ENCODE measurements at places on chromosomes 11 and 22.

DNA sequence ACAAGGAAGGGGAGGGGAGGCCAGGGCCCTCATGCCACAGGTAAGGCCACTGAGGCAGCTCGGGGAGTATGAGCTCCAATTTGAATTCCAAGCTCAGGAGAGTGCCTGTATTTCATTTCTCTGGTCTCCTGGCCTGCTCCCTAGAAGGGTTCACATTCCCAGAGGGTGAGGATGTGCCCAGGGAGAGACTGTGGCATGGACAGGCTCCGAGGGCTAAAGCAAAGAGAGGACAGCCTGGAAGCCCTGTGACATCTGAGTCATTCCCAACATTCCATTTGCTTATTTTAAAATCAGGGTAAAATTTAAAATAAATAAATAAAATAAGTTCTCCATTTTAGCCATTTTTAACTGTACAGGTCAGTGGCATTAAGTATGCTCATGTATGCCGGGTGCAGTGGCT lies 18.6 kb upstream of the FOLR1 start:
- DNase-seq, result no peak

- DNase-seq, result no peak
Observed at GRCh38 chr11:120389693-120390584, 53.7 kb downstream of the ARHGEF12 start.

DNA sequence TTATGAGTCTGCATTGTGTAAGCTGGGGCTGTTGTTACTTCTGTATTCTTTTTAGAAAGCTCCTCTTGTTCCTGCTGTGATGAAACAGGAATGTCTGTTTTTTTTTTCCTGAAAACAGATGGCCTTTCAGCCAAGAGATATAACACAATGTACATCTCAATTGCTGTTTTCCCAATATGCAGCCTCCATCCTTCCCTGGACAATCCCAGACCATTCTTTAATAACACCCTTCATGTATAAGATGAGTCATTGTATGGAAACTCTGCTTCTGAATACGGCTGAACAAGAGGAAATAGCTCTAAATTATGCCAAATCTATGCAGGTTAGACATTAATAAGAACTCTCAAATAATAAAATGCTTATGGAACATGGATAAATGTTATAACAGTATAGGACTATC lies 60.2 kb upstream of the LRRC4C start:
- DNase-seq, result no peak

GRCh38 chr22:29275167-29275566 lies 7.1 kb downstream of the EWSR1 start:
- no peak for DNase-seq

- no peak for DNase-seq
Observed at GRCh38 chr11:10590218-10590915, 21.9 kb upstream of the LYVE1 start.

- no peak for DNase-seq
Observed at GRCh38 chr22:17785185-17786184, 11.2 kb upstream of the BID start.

DNA sequence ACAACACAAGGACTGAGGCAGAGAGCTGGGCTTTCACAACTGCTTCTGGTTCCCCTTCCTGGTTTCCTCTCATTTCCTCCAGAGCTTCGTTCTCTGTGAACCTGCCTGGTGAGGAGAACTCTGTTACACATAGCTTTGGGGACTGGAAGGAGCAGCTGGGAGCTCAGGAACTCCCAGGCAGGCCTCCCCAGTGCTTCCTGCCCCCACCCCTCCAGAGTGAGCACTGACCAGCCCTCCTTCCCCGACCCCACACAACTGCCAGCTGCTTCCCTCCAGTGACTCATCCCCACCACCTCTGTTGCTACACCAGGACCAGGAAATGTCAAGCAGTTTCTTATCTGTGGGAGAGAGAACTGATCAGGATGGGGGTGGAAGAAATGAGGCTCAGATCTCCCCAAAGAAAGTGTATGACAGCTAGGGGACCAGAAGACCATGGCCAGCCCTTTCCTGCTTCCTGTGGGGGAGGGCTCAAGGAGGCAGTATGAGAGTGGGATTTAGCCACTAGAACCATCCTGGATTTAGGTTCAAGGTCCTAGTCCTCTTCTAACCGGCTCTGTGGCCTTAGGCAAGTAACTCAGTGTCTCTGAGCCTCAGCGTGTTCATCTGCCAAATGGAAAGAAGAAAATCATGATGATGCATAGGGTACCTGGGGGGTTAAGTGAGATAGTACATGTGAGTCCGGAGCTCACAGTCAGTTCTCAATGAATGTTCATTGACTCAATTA lies 4.5 kb upstream of the TP53I11 start:
- DNase-seq, result peak; percentile 45

DNA sequence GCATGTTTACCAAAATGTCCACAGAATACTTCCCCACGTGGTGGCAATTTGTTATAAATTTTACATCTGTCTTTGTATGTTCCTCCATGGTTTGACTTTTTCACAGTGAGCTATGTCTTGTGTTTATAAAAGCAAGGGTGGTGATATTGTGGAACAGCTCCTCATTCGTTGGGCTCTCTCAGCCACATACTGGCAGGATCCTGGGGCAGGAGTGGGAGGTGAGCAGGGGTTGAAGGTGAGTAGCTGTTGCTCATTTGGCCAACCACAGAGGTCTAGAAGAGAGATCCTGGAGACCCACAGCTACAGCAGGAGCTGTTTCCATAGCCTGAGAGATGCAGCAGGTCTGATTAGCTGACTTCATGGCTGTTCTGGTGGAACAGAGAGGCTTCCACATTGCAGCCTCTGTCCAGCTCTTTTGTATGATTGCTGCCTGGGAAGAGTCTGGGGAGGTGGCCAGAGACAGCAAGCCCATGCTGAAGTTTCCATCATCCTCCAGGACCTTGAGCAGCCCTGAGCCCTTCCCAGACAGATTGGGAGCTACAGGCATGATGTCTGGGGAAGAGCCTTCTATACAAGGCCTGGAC lies 128.1 kb downstream of the LDLRAD3 start:
- DNase-seq, result no peak

GRCh38 chr11:93028960-93029522 lies 59.6 kb downstream of the MTNR1B start:
- no peak for DNase-seq

- DNase-seq, result no peak
Observed at GRCh38 chr11:66012946-66013761, 1.3 kb downstream of the CST6 start.

DNA sequence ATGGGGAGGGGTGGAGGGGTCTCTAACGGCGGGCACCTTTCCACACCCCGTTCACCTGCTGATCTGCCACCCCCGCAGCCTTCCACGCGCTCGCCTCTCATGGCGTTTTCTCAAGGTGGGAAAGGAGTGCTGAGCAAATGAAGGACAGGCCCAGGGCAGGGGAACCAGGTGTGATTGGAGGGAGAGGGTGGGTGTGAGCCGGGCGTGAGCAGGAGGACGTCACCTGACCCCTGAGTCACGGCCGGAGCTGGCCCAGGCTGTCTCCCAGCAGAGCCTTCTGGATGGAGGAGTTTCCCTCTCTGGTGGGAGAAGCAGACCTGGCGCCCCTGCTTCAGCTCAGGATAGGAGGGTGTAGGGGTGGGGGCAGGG lies 14.0 kb upstream of the ARHGAP8 start:
- DNase-seq, result no peak

DNA sequence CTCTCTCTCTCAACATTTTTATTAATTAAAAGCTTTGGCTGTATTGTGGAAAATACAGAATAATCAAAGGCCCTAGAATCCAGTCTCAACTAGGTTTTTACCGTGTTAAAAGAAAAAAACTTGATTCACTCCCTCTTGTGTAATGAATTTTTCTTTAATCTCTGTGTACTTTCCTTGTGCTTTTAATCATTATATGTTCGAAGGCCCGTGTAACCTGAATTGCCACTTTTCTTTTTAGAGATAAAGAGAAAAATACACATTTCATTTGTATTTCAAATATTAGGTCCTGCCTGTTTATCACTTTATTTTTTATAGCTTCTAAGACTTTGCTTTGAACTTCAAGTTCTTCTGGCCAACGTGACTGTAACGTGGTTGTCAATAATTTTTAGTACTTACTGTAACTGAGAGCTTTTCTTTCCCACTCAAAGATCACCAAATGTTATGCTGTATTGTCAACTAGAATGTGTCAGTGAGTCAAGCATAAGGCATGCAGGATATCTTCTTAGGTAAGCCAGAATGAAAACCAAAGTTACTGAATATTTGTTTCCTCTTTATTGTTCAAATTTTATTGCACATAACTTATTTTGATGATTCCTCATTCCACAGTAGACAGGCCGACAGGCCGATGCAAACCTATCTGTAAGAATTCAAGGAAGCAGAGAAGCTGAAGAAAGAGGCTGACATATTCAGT lies 23.3 kb upstream of the FAR1 start:
- no peak for DNase-seq

DNA sequence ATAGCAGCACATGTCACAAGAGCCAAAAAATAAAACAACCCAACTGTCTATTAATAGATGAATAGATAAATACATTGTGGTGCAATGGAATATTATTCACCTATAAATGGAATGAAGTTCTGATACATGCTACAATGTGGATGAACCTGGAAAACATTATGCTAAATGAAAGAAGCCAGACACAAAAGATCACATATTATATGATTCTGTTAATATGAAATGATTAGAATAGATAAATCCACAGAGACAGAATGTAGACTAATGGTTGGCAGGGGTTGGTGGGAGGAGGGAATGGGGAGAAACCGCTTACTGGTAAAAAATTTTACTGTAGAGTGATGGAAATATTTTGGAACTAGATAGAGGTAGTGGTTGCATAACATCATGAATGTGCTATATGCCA lies 32.9 kb upstream of the RRM1 start:
- DNase-seq, result no peak

GRCh38 chr22:36753120-36753802 lies 22.7 kb downstream of the IFT27 start:
- DNase-seq, result no peak

DNA sequence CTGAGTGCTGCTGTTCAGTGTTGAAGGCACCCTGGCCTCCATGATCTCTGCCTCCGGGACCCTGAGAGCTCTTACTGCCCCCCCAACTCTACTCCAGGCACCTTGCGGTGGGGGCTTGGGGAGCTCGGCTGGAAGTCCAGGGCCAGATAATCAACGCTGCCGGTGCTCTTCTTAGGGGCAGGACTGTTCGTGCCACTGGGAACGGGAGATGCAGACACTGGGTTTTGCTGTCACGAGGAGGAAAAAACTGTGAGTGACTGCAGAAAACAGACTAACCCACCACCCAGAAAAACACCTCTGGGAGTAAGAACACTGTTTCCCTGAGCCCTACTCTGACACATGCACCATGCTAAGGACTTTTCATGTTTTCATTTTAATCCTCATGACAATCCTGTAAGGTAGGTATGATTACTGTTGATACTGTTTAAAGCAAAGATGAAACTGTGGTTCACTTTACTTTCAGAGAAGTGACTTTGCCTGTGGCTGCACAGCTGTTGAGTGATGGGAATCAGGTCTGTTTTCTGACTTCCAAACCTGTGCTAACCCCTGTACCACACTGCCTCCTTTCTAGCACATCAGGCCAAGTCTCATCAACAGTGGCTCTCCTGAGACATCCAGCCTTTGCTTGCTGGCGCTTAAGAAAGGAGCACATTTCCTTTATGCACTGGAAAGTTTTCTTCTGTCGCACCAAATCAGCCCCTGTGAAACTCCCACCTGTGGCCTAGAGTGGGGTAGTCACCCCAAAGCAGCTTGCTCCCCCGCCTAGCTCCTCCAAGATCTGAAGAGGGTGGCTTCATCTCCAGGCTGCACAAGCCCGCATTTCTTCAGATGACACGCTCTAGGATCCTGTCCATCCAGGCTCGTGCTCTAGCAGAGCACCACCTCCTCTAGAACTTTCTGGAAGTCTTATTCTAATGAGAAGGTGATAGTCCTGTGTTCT lies 31.8 kb downstream of the USP35 start:
- DNase-seq, result no peak

DNA sequence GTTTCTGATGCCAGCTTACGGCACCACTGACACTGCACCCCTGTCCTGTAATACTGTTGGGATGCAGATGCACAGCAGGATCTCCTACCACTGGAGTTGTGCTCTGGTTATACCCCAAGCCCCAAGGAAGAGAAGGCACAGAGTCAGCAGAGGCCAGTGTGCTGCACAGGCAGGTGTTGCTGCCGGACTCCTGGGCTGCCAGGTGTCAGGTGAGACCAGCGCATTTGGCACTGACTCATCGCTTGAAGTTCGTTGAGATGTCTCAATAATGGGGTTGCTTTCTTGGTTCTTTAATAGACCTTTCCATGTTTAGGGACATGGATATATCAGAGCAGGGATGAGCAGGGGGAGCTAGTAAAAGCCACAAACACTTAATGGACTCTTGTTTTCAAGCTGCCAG lies 75.7 kb upstream of the TTC12 start:
- no peak for DNase-seq

DNA sequence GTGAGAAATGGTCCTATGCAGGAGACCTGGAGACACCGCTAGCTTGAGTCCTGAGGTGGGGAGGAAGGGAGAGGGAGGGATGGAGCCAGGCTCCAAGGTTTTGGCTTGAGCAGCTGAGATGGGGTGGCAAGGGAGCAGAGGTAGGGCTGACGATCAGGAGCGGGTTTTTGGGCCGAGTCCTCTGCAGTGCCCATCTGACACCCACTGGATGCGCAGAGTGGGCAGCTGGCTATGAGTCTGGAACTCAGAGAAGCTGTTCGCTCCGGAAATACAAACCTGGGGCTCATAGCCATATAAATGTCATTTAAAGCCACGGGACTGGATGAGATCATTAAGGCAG lies 453 bp upstream of the MAFF start:
- DNase-seq, result no peak

DNA sequence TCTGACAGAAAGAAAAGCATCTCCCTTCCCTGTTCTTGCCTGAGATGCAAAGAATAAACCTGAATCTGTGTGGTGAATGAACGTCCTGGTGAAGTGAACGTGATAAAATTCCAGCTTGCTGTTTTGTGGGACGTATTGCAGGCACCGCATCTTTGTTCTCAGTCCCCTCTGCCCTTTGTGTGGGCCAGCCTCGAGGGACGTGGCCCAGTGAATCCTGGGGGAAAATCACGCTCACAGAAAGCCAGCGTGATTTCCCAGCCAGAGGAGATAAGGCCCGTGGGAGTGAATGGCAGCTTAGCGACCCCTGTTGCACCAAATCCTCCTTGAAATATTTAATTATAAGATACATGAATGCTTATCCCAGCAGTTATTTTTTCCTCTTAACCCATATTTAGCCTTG lies 129.1 kb downstream of the COMMD9 start:
- no peak for DNase-seq

DNA sequence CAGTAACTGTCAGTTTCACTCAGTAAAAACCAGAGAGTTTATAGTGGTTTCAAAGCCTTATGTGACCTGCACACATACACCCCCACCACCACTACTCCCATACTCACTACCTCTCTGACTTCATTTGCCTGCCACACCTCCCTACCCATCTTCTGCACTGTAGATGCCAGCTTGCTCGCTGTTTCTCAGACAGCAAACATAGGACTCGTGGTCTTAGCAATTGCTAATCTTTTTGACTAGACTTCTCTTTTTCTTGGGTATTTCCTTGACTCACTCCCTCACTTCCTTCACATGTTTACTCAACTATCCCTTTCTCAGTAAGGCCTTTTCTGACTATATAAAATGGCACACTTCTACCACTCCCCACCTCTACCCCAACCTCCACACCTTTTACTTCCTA lies 27.8 kb downstream of the CEP295 start:
- DNase-seq, result no peak

Measured in HS-27A (cell line).